ENCODE measurements at places on chromosomes 5 and 9.

DNA sequence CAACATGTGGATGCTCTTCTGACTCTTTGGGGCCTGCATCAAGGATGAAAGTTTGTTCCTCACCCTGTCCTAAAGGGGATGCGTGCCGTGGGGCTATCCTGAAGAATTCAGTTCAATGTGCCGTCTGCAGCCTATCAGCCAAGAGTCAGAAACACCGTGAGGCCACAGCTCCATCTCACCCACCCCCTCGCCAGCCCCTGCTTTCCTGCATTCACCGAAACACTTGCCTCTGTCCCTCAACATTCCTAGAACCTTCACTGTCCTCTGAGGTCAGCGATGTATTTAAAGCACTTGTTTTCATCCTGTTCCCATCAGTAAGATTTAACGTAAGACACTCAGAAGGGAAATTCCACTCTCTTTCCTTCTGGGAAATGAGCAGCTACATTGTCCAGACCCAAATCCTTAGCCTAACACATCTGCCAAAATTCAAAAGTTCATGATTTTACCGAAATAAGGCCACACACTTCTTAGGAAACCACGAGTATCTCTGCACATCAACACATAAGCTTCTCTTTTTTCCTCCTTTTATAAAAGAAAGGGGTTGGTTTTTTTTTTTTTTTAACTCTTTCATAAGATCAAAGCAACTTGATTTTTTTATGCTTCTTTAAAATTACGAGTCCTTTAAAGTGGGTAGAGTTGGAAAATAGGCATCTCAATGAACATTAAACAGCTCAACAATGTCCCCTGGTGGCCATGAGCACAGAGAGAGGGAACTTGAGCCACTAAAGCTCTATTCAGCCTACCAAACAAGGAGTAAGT, 100.7 kb downstream of the SUSD1 start:
- peak; percentile 63 for DNase-seq

DNA sequence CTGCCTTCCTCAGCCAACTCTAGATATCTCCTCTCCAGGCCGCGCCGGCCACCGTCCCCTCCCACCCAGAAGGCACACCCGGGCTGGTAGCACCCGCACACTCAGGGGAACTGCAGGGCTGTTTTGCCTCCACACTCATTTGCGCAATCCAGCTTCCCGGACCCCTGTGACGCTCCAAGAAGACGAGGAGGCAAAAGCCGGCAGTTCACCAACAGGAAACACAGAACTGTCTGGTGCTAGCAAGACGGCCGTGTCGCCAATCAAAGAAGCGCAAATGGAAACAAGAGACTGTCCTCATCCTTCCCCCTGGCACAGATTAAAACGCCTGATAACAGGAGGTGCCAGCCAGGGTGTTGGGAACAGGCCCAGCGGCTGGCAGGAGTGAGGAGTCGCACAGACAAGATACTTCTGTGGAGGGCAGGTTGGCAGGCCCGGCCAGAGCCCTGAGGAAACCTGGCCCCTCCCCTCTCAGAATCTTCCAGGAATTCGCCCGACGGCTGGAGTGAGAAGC, 7.8 kb downstream of the AGPAT2 start:
- no peak for DNase-seq

DNA sequence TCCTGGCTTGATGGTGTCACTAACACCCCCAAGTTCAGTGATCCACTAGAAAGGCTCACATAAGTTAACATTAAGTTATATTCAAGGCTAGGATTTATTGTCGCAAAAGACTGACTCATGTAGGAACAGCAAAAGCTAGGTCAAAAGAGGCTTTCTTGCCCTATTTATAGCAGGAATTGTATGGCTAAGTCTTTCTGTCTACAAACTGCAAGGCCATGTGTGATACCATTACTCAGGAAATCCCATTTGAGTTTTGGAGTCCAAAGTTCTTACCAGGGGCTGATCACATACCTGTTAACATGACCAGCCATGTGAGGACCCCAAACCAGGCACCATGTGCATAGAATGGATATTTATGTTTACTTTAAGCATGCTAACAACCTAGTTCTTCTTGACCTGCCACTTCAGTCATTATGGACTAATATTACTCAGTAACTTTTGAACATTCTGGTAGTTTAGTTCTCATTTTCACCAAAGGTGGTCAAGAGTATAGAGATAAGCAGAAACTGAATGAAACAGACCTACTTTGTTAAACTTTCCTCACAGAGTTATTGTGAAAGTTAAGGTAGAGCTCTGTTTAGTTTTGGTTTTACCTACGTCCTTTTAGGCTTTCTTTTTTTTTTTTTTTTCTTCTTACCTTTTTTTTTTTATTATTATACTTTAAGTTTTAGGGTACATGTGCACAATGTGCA, 281.1 kb downstream of the FER start:
- DNase-seq: no peak

GRCh38 chr9:2493109-2493508, 128.5 kb upstream of the VLDLR start:
- no peak for DNase-seq

- no peak for DNase-seq
These were observed 133.1 kb upstream of the SPDL1 start for GRCh38 chr5:169450464-169450863.

DNA sequence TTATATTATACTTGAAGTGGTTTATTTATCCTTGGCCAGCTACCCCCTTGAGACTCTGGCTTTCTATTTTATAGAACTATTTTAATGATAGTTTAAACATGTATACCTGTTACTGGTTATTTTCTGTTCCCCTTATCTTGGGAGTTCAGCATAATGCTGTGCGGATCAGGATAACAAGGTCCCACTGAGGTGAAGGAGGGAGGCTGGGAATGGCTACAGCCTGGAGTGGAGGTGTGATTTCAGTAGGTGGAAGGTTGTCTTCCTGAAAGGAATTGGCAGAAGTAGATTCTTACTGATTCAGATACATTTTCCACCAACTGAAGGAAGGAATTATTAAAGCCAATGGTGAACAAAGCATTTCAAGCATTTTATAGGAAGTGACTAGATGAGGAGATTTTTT, 38.9 kb downstream of the PAM start:
- no peak for DNase-seq

- DNase-seq: no peak
These were observed 6.1 kb downstream of the CCNI2 start for GRCh38 chr5:132753135-132753987.

GRCh38 chr5:79172269-79172668, 60.7 kb downstream of the BHMT start:
- no peak for DNase-seq

GRCh38 chr9:129125478-129125877, 14.3 kb downstream of the PTPA start:
- DNase-seq: no peak

- DNase-seq: no peak
These were observed 21.0 kb upstream of the NSMF start for GRCh38 chr9:137479892-137480685.

- no peak for DNase-seq
These were observed 390.0 kb upstream of the PCSK5 start for GRCh38 chr9:75500479-75500878.

- DNase-seq: no peak
These were observed 185.4 kb downstream of the EBF1 start for GRCh38 chr5:158914008-158915000.

GRCh38 chr5:124124711-124125229, 612.8 kb downstream of the CSNK1G3 start:
- no peak for DNase-seq

- no peak for DNase-seq
These were observed 45.0 kb upstream of the SH3PXD2B start for GRCh38 chr5:172499287-172499686.

DNA sequence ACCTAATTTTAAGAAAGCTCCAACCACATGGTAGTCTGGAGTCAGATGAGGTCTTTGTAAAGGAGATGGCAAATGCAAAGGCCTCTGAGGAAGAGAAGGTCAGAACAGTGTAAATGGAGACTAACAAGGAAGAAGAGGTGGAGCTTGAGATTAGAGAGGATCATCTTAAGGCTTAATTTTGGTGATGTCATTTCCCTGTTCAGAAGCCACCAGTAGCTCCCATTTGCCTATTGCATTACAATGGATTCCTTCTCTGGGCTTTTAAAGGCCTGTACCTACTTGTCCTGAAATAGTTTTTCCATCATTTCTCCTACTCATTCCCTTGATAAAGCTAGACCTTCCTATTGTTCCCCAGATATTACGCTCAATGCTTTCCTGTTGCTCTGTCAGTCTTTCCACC, 16.1 kb downstream of the PCSK5 start:
- no peak for DNase-seq

GRCh38 chr5:88119535-88120125, 149.0 kb downstream of the TMEM161B start:
- no peak for DNase-seq

- DNase-seq: no peak
These were observed 19.3 kb downstream of the SRP19 start for GRCh38 chr5:112880219-112880964.

DNA sequence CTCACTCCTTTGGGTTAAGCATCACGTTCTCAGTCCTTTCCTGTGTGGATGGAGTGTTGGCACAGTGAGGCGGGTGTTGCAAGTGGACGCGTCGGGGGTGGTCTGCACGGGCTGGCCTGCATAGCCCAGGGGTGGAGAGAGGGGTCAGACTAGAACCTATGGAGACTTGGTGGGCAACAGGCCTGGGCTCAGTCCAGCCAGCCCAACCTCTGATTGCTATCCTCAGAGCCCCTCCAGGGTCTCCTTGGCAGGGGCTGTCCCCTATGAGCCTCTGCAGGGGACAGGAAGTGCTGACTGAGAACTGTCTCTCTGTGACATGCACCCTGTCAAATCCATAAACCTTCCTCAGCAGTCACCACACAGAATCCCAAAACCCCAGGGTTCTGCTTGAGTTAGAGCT, 2.3 kb downstream of the DCANP1 start:
- no peak for DNase-seq

DNA sequence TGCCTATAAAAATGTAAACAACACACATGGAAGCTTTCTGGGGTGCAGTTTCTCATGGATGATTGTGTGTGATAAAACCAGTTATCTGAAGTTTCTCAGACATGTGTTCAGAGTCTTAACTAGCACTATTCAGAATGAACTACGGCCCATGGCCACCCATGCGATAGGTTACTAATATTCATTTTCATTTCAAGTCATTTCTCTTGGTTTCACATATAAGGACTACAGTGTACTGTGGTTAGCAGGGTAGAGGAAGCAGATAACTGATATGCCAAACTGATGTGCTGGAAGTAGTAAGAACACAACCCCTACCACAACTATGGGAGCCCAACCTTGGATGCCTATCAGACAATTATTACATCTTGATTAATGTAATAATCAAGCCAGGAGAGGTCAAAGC, 372.1 kb downstream of the DTWD2 start:
- DNase-seq: no peak
